ENCODE measurements at places on chromosomes 4 and X.
A peak's percentile ranks its signal among the peaks of the same experiment; 100 is the strongest.

DNA sequence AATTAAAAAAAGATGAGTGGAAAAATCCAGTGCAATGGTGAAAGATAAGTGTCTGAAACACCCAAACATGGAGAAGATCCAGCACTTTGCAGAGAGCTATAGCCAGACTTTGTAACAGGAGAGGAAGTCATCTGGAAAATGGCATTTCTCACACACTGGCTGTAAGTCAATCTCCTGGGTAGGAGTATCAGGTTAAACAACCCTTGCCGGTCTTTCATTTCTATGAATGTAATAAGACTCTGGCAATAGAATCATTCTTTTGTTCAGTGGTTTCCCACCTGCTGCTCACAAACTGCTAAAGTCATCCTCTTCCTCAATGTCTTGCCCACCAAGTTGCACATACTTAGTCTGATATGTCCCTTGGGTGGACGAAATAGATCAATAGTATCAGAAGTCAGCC is 94.0 kb upstream of the ATP8A1 start:
- no peak for DNase-seq

DNA sequence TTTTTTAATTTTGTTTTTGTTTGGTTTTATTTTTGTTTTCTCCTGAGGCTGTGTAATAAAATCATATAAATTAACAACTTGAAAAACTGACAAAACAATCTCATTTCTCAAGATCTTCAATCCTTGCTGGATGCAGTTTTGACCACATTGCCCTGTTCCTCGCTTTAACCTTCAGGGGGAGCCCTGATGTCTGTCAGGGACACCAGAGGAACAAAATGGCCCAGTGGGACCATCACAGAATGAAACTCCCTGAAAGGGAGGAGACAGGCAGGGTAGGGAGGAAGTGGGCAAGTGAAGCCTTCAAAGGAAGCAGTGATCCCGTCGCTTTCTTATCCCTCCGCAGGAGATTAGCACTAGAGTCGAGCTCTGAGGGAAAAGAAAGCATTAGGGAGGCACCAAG is 274.9 kb upstream of the LDB2 start:
- DNase-seq: no peak

DNA sequence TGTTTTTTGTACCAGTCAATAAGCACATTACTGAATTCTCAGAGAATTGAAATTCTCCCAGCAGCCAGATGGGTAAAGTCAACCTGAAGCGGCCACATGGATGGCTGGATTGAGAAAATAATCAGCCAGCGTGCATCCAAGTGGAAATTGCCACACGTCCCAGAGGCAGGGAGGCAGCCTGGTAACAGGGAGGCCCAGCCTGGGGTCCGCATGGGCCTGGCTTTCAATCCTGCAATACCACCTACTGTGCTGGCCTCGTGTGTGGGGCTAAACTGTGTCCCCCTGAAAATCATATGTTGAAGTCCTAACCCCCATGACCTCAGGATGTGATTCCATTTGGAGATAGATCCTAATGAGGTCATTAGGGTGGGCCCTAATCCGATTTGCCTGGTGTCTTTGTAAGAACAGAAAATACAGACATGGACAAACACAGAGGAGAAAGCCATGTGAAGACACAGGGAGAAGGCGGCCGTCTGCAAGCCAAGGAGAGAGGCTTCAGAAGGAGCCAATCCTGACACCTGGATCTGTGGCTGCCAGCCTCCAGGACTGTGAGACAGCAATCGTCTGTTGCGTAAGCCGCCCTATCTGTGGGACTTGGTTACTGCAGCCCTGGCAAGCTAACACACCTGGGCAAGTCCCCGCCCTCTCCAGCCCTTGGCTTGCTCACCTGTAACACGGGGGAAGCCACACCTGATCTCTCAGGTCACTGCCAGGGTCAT is 90.3 kb downstream of the JAKMIP1 start:
- no peak for DNase-seq

GRCh38 chrX:10618961-10619360 is 1.4 kb downstream of the MID1 start:
- DNase-seq: no peak

- no peak for DNase-seq
Measured at GRCh38 chr4:72505314-72505744, 63.7 kb downstream of the ADAMTS3 start.

DNA sequence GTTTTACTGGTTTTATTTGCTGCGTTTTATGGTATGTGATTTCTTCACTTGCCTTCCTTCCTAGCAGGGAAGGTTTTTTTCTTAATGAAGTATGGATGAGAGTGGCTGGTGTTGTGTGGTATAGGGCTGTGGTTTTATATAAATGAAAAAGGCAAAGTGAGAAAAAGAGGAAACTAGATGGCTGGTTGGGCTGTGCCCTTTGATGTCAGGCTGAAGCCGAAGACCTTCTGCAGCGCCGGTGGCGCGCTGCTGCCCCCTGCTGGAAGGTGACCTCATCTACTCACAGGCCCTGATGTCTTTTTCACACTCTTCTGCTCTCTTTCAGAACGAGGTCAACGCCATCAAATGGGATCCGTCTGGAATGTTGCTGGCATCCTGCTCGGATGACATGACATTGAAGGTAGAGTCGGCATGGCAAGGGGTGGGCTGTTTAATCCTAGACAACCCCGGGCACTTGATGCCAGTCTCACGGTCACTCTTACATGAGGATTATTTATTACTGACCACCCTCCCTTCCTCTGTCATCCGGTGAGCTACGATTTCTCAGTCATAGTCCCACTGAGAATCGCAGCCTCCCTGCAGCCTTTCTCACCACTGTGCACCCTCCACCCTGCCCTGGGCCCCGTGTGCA is 56.6 kb downstream of the GPR143 start:
- DNase-seq: peak; percentile 60

DNA sequence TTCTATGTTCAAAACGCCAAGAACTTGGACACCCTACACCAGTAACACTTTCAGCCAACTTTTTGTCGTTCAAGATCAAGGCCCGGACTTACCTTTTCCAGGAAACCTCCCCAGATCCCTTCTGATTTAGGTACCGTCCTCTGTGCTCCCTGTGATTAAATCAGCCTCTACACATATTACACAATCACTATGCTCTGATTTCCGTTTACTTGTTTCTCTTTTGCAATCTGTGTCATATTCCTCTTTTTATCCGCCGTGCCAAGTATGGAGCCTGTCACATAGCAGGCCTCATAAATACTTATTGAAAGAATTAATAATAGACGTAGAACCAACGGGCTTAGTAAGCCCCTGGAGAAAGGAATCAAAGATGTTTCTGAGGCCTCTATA is 722 bp upstream of the TMEM33 start:
- no peak for DNase-seq

DNA sequence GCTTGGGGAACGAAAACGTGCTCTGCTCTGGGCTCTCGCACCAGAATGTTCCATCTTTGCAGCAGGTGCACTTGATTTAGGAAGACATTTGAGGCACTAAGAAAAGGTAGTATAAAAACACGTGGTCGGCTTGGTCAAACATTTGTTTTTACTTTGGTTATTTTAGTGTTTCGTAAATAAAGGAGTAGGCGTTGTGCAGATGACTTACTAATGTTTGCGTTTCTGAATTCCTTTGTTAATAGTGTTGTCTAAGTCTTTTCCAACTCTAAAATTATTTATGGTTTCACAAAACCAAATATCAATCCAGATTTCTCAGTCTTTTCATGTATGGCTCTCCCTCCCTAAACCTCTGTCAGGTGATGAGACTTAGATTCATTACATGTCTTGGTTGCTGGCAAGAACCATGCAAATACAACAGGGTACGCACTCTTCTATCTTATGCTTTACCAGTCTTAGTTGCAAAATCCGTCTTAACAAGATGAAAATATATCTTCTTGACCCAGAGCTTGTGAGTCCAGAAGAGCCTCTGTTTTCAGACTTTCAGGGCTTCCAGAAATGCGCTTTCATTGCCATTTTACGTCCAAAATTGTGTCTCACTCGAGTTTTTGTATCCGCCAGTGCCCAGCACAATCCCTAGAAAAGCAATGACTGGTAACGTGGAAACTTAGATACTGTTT is 686 bp downstream of the MTHFD2L start:
- no peak for DNase-seq

- DNase-seq: no peak
Measured at GRCh38 chr4:120750152-120750525, 172.4 kb downstream of the PRDM5 start.

- DNase-seq: no peak
Measured at GRCh38 chr4:146283758-146284651, 69.7 kb downstream of the REELD1 start.

DNA sequence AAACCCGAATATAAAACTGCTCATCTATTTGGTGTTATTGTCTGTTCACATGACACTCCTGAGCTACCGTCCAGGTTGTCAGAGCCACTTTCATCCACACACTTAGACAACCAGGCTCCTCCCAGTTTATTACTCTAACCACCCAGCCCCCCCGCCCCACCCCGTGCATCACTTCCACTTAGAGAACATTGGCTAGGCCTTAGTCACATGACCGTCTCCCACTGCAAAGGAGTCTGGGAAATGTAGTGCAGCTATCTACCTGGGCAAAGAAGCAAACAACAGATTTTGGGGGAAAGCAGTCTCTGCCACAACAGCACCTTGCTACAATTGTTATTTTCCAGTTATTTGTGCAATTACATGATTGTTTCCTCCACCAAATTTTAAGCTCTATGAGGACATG is 57.6 kb upstream of the RBPJ start:
- DNase-seq: no peak

- DNase-seq: no peak
Measured at GRCh38 chr4:126766241-126766640, 866.5 kb upstream of the INTU start.

- DNase-seq: no peak
Measured at GRCh38 chrX:101931136-101931487, 715 bp downstream of the ZMAT1 start.

DNA sequence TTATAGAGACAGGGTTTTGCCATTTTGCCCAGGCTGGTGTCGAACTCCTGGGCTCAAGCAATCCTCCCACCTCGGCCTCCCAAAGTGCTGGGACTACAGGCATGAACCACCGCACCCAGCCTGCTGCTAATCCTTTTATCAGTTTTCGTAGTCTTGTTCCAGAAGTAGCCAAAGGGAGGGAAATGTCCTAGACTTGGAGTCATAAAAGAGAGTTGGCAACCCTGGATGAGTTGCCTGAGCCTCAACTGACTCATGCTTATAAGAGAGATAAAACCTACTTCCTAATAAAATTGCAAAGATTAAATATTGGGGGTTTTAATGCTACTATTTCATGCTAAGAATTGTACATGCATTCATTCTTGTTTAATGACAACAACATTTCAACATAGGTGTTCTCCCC is 44.3 kb downstream of the CD40LG start:
- no peak for DNase-seq

- DNase-seq: no peak
Measured at GRCh38 chr4:122195718-122196117, 43.6 kb downstream of the BLTP1 start.

- no peak for DNase-seq
Measured at GRCh38 chrX:38856670-38857265, 55.5 kb downstream of the MID1IP1 start.

DNA sequence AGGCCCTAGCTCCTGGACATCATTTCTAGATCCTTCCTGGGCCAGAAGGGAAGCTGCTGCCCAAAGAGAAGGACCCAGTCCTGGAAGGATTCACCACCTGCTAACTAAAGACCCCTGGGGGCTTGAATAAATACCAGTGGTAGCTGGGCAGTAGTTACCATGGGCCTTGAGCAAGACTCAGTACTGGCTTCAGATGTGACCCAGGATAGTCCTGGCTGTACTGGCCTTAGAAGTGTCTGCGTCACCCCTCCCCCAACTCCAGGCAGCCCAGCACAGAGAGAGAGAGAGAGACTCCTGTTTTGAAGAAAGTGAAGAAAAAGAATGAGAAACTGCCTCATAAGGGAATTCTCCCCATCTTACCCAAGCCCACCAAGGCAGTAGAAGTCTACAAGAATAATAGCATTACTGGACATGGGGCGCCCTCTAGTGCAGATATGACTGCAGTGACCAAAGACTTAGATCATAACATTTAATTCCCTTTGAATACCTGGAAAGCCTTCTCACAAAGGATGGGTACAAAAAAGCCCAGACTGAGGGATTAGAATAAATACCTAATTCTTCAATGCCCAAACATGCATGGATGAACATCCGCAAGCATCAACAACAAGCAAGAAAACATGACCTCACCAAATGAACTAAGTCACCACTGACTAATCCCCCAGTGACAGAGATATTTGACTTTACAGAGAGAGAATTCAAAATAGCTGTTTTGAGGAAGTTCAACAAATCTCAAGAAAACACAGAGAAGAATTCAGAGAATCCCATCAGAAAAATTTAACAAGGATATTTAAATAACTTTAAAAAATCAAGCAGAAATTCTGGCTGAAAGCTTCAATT is 171.8 kb downstream of the HNRNPD start:
- peak; percentile 11 for DNase-seq

GRCh38 chrX:53115550-53115874 is 21.6 kb downstream of the KANTR start:
- no peak for DNase-seq

- DNase-seq: no peak
Measured at GRCh38 chr4:60173718-60174117, 1026.4 kb upstream of the ADGRL3 start.

GRCh38 chr4:68079928-68080327 is 49.7 kb downstream of the TMPRSS11F start:
- DNase-seq: no peak

DNA sequence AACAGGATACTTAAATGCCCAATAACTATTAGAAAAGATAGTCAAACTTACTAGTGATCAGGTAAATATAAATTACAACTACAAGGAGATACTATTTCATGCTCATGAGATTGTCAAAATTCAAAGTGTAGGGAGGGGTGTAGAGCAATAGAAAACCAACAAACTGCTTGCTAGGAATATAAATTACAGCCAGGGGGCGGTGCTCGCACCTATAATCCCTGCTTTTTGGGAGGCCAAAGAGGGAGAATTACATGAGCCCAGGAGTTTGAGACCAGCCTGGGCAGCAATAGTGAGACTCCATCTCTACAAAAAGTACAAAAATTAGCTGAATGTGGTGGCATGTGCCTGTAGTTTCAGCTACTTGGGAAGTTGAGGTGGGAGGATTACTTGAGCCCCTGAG is 556.5 kb upstream of the NR3C2 start:
- DNase-seq: no peak

DNA sequence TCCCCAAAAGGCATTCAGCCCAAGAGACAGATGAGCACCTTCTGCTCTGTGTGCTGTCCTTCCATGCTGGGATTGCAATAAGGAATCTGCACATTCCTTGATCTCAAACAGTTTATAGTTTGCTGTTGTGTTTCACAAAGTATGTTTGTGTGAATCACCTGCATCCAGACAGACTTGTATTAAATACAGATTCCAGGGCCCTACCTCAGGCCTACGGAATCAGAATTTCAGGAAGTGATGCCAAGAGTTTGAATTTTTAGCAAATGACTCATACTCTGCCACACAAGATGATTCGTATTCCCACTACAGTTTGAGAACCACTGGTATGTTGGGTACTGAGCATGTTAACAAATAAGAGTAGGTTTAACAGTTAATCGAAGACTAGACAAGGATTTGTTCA is 7.0 kb downstream of the VAMP7 start:
- DNase-seq: no peak

- DNase-seq: peak; percentile 1
Measured at GRCh38 chr4:80393246-80393969, 57.9 kb downstream of the CFAP299 start.

- no peak for DNase-seq
Measured at GRCh38 chr4:46441136-46441859, 51.4 kb upstream of the GABRA2 start.
